CD8-positive, alpha-beta memory T cell (primary cell): ENCODE measurements at places on chromosomes 12 and 14. TPM values are rescaled to one million over a fixed set of nuclear protein-coding genes. Genes with fewer than 3 reads are reported as not detected.

DCP1B gene
- 16.7 TPM for total RNA-seq

DNA sequence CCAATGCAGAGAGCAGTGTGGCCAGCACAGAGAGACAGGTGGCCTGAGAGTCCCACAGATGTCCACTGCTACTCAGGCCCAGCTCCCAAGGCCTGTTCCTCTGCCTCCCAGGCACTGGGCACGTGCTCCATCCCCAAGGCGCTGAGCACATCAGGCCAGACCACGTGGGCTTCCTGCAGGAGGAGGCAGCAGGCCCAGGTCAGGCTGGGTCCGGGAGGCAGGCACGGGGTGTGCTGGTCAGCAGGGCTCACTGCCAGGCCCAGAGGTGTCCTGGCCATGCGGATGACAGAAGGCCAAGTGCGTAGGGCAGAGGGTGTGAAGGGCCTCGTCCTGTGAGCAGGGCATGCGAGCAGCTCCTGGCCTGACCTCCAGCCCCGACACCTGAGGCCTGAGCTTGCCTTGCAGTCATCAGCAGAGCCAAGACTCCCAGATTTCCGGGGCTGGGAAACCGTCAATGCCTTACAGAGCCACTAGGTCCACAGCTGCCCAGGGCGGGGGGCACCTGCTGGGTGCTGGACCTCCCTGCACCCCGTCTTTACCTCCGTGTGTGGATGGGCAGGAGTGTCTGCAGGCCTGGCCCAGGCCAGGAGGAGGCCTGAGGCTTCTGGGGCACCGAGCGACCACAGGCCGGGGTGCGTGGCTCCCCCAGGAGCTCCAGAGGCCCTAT, 14.9 kb downstream of the TRMT61A start:
- no peak for DNase-seq
- no peak overlapping the region for H3K27ac ChIP-seq
- no peaks in the 10 kb centered on the region for H3K4me1 ChIP-seq
- no peaks in the 10 kb centered on the region for H3K36me3 ChIP-seq

GRCh38 chr12:51905471-51906429, 1.6 kb upstream of the ACVRL1 start:
- no peak overlapping the region for H3K4me3 ChIP-seq
- H3K27ac ChIP-seq, result peak overlapping the region; percentile 64
- peaks cover 10% of the 10 kb centered on the region for H3K27me3 ChIP-seq
- no peaks in the 10 kb centered on the region for H3K36me3 ChIP-seq
- no peak for DNase-seq

GRCh38 chr12:106280106-106280505, 22.4 kb upstream of the TCP11L2 start:
- H3K27ac ChIP-seq, result no peak overlapping the region
- no peaks in the 10 kb centered on the region for H3K4me1 ChIP-seq
- no peak overlapping the region for H3K4me3 ChIP-seq
- H3K36me3 ChIP-seq, result no peaks in the 10 kb centered on the region
- no peak for DNase-seq

GRCh38 chr14:74293606-74294005, 9.1 kb downstream of the ABCD4 start:
- no peaks in the 10 kb centered on the region for H3K4me1 ChIP-seq
- H3K36me3 ChIP-seq, result peaks cover 27% of the 10 kb centered on the region
- H3K27ac ChIP-seq, result no peak overlapping the region
- no peak for DNase-seq
- no peaks in the 10 kb centered on the region for H3K27me3 ChIP-seq
- no peak overlapping the region for H3K4me3 ChIP-seq

DNA sequence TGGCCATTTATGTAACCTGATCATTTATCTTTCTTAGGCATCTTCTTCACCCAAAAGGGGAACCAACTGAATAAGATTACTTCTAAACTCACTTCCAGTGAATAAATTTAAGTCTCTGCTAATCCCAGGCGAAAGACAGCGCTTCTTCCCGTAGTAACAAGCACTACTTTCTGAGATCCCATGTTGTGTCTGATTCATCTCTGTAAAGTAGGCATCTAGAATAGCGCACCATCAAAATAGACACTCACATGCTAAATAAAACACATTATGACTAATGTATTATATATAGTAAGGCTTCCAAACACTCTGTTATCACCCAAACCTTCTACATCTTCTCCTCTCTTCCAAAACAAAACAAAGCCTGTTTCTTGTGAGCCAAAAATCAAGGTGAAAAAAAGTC, 15.1 kb downstream of the GTF2A1 start:
- no peaks in the 10 kb centered on the region for H3K27me3 ChIP-seq
- H3K4me3 ChIP-seq, result no peak overlapping the region

DNA sequence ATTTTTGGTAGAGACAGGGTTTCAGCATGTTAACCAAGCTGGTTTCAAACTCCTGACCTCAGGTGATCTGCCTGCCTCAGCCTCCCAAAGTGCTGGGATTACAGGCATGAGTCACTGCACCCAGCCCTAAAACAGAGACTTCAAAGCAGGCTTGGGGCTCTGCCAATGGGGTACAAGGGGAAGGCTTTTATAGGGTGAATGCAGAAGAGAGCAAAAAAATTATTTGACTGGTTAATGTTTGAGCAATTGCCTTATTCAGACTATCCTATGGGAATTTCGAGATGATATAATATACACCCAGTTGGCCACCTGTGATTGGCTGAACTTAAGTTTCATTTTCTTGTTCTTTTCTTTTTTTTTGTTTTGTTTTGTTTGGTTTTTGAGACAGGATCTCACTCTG, 31.5 kb upstream of the ACTN1 start:
- DNase-seq, result no peak
- H3K4me1 ChIP-seq, result no peaks in the 10 kb centered on the region
- H3K27ac ChIP-seq, result no peak overlapping the region
- no peaks in the 10 kb centered on the region for H3K36me3 ChIP-seq
- no peaks in the 10 kb centered on the region for H3K27me3 ChIP-seq
- no peak overlapping the region for H3K4me3 ChIP-seq

- no peak overlapping the region for H3K27ac ChIP-seq
- H3K4me1 ChIP-seq, result no peaks in the 10 kb centered on the region
- no peaks in the 10 kb centered on the region for H3K27me3 ChIP-seq
- no peak overlapping the region for H3K4me3 ChIP-seq
Observed at GRCh38 chr12:109491671-109492070, 14.2 kb downstream of the UBE3B start.

DNA sequence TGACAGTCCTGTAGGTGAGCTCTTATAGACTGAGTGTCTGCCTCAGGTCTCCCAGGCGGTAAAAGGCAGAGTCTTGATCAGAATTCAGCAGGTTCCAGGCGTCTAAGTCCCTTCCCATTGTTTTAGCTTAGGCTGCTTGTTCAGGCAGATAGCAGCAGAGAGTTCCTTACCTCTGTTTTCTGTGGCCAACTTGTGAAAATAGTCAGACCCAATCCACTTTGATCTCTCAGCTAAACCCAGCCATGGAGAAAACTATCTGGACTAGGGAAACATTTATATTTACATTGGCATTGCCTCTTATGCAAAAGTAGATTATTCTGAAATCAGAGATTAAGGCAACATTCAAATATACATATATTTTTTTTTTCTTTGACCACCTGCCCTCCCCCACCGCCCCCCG, 21.4 kb downstream of the CCDC62 start:
- no peaks in the 10 kb centered on the region for H3K27me3 ChIP-seq
- H3K4me3 ChIP-seq, result no peak overlapping the region
- no peak for DNase-seq
- peaks cover 4% of the 10 kb centered on the region for H3K4me1 ChIP-seq
- H3K36me3 ChIP-seq, result no peaks in the 10 kb centered on the region
